ENCODE measurements at places on chromosomes 4 and X.

GRCh38 chrX:12898073-12898472 is 8.3 kb upstream of the TLR8 start:
- no peak for DNase-seq

GRCh38 chrX:23013366-23013765 is 13.6 kb downstream of the DDX53 start:
- DNase-seq: no peak

- no peak for DNase-seq
Measured at GRCh38 chr4:110005461-110006056, 92.9 kb downstream of the EGF start.

DNA sequence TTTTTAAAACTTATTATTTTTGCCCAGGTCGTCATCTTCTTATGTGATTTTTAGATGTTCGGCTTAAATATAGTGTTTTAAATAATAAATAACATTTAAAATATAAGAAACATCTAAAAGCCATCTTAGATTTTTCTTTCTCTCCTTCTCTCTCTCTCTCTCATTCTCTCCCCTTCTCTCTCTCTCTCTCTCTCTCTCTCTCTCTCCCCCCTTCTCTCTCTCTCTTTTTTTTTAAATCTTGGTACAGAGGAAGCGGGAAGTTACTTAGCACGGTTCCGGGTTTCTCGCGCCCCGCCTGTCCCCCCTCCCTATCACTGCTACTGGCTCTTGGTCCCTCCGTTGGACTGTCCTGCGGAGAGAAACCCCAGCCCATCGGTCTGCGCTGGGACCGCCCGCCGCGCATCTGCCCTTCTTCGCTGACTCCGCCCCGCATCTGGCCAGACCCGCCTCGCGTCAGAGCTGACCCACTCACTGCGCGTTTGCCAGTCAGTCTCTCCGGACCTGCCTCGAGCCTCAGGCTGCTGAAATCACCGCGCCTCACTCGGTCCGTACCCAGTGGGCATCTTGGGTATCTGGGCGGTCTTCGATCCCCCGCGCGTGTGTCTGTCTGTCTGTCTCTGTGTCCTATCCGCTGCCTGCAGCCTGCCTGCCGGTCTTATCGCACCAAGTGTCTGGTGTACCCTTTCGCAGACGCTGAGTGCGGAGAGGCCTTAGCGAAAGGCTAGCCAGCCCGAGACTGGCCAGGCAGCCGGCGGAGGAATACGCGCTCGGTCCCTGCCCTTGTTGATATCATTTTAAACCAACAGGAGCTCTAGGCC is at the start of gene PABPC5:
Gene PABPC5, plus strand, starts transcription at position 489 of the 818 bp plus-strand sequence. CDS start 739 bp downstream, outside the sequence.
- peak; percentile 48 for DNase-seq

GRCh38 chrX:100674705-100675104 is 30.7 kb downstream of the SRPX2 start:
- DNase-seq: no peak

DNA sequence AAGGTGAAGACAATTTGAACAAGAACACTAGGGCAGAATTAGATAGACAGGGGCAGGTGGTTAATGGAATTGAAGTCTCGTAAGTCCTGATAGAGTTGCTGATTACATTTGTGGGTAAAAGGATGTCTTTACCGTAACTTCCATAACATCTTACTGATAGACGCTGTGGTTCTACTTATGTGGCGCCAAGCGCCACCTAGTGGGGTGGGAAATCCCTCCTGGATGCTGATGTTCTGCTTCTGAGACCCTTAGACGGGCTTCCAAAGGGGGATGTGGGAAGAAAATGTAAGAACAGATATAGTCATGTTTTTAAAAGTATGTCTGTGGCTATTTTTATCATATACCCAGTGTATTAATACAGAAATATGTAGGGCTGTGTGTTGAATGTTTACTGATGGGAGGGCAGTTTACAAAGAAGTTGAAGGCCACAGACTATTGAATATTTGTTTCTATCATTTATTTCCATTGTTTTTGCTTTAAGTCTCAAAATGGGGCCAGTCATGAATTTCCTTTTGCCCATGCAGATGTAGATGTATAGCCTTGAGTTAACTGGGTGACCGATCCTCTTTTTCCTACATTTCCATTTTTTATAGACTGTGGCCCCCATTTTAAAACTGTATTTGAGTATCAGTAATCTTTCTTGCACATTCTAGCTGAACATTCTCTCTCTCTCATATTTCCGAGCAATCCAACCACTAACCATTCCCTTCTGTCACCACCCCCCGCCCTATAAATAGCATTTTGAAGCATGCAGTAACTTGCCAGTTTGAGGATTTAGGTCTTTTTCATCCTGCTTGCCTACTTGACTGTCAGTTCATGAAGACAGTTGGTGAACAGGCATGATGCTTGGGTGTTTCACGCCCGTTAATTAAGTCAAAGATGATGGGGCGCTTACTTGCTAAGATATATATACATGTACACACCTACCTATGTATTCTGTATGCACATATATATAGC is 12.1 kb upstream of the TLR8 start:
- DNase-seq: no peak

- no peak for DNase-seq
Measured at GRCh38 chrX:108914791-108915190, 178.4 kb upstream of the IRS4 start.

DNA sequence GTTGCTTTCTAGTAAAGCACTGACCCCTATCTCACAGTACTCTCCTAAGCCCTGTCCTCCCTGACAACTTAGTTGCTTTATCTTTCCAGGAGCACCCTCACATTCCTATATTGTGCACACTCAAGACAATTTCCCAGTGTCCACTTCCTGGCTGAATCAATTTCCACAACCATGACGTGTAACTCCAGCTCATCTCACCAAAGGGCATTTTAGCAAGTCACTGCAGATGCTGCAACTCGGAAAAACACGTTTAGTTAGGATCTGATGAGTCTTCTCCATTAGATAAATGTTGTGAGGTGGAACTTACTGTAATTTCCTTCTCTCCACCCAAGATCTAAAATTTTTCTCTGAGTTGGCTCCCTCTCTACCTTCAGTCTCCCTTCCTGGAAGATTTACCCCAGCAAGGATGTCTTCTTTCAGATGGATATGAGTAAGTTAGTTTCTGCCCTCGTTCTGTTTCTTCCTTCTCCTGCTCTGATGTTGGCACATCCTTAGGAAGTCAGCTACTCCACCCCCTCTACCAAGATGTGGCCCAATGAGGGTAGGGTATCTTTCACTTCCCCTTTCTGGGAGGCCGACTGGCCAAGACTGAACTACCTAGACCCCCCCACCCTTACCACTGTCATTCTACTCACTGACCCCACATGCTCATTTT is 28.8 kb upstream of the IL13RA1 start:
- no peak for DNase-seq

DNA sequence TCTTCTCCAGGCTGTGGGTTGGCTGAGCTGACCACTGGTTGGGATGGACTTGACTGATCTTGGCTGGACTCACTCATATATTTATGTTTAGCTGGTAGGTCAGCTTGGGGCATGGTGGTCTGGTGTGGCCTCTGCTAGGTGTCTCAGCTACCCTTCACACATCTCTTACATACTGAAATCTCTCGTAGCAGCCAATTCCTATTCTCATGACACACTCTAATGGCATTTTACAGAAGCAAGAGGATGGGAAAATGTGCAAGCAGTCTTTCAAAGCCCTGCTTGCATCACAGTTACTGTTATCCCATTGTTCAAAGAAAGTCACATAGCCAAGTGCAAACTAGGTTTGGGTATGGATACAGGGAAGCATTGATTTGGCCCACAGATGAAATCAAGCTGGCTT is 55.5 kb upstream of the PCDH18 start:
- DNase-seq: no peak

- no peak for DNase-seq
Measured at GRCh38 chr4:165827018-165827417, 46.0 kb upstream of the TLL1 start.

DNA sequence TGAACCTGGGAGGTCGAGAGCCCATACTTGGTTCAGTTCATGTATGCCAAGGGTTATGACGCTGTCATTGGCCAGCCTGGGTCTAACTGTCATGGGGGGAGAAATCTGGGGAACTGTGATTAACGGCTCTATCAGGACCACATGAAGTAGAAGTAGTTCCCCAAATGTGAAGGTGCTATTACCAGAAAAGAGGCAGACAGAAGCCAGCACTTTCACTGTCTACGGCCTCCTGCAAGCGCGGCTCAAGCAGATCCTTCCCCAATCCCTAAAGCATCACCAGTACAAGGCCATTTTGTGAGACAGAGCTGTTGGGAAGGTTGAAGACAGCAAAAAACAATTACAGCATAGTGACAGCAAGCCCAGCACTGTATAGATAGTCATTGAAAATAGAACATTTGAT is 37.5 kb downstream of the HOPX start:
- no peak for DNase-seq

DNA sequence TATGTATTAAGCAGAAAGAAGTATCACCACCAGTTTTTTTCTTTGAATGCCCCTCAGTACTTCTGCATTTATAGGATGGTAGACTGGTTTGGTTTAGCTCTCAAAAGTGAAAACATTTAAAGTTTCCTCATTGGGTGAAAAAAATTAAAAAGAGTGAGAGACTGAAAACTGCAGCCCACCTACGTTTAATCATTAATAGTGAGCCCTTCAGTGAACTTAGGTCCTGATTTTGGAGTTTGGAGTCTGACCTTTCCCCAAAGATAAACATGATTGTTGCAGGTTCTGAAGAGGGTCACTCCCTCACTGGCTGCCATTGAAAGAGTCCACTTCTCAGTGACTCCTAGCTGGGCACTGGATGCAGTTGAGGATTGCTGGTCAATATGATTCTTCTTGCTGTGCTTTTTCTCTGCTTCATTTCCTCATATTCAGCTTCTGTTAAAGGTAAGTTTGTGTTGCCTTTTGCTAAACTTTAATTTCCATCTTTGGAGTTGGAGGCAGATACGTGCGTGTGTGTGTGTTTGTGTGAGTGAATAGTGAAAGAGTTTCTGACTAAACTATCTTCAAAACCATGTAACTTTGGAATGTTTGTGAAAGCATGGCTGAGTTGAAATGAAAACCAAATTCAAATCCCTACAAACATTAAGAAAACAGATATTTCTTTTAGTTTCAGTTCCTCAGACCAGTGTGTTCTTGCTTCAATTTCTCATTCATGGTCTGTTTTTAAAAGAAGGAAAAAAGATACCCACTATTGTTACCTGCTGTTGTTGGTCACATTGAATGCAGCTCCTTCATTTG is at the start of gene MTTP:
Gene MTTP, plus strand, starts transcription at position 295 of the 795 bp plus-strand sequence. Its CDS starts 86 bp downstream, at position 381.
- DNase-seq: no peak

DNA sequence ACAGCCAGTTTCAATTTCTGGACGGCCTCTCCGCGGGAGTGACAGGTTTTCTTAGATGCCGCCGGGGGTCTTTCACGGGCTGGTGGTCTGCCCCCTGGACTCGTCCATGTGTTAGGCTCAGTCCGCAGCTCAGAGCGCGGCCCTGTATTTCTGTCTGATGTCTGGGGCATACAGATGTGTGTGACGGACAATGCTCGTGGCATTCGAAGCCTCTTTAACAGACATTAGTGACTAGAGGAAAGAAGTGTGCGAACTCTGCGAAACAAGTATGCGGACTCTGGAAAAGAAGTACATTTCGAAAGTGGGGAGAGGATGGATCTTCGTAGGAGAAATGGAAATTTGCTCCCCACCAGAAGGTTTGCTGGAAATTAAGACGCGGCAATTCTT is 793 bp upstream of the DCUN1D4 start:
- no peak for DNase-seq

- no peak for DNase-seq
Measured at GRCh38 chr4:48651914-48652313, 128.2 kb downstream of the FRYL start.

GRCh38 chr4:27921231-27921630 is 1060.6 kb downstream of the STIM2 start:
- no peak for DNase-seq

- DNase-seq: no peak
Measured at GRCh38 chr4:98527534-98528269, 130.7 kb downstream of the TSPAN5 start.

- DNase-seq: no peak
Measured at GRCh38 chrX:7132335-7133049, 15.0 kb upstream of the STS start.

DNA sequence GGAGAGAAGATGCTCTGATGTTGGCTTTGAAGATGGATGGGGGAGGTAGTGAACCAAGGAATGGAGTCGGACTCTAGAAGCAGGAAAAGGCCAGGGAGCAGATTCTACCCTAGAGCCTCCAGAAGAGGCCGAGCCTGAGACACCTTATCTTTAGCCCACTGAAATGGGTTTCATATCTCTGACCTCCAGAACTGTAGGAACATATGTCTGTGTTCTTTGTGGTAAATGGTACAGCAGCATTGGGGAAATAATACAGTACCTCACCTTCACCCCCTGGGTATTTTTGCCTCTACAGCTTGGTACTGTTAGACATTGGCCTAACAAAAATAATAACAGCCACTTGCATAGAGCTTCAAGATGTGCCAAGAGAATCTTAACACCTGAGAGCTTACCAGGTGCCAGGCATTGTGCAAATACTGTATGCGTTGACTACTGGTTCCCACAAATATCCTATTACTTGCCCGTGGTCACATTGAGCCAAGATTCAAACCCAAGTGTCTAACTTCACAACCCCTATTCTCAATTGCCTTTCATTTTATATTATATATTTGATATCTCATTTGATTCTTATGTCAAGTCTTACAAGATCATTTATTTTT is 57.0 kb upstream of the PGM2 start:
- DNase-seq: no peak

GRCh38 chr4:167084321-167084720 is 150.0 kb downstream of the SPOCK3 start:
- DNase-seq: no peak

- DNase-seq: no peak
Measured at GRCh38 chr4:156892805-156893204, 78.8 kb downstream of the PDGFC start.

DNA sequence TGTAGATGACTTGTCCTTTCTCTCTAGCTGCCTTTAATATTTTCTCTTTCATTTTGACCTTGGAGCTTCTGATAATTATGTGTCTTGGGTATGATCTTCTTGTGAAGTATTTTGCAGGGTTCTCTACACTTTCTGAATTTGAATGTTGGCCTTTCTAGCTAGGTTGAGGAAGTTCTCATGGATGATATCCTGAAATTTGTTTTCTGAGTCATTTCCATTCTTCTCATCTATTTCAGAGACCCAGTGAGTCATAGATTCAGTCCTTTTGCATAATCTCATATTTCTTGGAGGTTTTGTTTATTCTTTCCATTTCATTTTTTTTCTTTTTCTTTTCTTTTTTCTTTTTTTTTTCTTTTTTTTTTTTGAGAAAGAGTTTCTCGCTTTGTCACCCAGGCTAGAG is 585.7 kb upstream of the PABPC4L start:
- DNase-seq: no peak

DNA sequence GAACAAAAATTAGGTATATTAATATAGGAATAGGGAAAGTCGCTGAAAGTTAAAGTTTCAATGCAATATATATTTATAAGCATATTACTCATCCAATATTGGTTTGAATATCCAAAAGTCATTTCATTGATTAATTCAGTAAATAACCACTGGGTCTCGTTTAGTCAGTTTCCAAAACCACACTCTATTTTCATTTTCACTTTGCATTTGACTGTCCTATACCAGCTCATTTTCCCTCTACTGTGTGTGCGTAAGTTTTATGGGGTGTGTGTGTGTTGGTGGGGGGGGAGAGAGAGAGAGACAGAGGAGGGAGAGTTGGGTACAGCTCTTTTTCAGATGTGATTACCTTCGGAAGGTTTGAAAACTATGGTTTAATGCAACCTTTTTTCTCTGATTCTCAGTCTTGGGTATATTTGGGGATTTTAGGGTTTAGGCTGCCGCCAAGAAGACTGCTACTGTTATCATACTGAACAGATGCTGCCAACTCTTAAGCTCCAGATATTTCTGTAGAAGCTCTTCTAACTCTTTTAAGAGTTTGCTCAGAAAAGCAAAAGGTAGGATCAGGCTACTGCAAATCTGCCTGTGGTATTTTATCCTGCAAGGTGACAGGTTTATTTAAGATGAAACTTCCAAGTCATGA is 1427.4 kb downstream of the PCDH7 start:
- no peak for DNase-seq

- DNase-seq: no peak
Measured at GRCh38 chr4:79174490-79175252, 151.2 kb downstream of the NAA11 start.

Measured in GOT3 (cell line).